ENCODE measurements at places on chromosomes 7 and 10.

DNA sequence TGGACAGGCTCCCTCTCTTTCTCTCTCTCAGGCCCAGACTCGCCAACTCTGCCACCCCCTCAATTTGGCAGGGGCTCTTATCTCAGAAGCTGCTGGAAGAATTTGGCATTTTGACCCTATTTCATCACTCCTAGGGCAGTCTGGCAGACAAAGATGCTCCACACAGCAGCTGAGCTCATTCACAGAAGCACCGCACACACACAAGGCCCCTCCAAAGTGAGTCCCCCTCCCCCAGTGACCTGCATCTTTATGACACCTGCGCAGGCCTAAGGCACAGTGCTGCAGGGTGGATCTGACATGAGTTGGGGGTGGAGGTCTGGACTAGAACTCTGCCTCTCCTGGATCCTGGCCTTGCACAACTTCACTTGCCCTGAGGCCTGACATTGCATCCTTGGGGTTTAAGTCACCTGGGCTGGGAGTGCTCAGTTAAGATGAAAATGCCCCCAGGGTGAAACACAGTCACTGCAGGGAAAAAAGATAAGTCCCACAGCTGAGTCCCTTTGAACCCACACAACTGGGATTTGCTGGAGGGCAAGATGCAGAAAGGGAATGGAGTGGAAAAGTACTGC, 41.1 kb upstream of the DUSP5 start:
- no peak for DNase-seq

DNA sequence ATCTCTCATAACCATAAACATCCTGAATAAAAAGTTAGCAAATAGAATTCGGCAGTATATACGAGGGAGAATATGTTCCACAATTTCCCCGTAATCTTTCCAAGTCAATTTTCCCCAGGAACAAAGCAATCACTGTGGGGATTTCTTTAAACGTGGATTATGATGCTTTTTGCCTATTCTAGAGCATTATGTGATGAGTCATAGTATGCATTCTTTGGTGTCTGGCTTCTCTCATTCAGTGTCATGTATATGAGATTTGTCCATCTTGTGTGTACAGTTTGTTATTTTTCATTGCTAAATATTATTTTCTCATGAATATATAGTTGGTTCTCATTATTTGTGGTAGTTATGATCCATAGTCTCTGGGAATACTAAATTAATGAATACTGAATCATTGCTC, 9.9 kb upstream of the OR9A4 start:
- no peak for DNase-seq

- DNase-seq: no peak
These were observed 4.8 kb upstream of the TMEM26 start for GRCh38 chr10:61458031-61458430.

GRCh38 chr7:157273208-157274093, 63.4 kb upstream of the DNAJB6 start:
- peak; percentile 50 for DNase-seq

DNA sequence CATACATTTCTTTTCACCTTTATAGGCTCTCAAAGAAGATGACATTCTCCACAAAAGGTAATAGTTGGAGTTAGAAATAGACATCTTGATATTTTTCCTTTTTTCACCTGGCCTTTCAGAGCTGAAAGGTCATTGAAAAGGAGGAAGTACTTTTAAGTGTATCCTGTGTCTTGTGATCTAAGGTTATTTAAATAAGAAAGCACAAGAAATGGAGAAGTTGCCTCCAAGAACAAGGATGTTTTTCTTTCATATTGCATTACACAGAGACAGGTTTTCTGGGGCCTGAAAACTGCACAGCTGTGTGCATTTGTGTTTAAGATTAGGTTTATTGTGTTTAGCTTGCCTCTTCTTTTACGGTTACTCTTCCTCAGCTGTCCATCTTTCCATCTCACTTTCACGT, 103.4 kb upstream of the SEMA3D start:
- no peak for DNase-seq

DNA sequence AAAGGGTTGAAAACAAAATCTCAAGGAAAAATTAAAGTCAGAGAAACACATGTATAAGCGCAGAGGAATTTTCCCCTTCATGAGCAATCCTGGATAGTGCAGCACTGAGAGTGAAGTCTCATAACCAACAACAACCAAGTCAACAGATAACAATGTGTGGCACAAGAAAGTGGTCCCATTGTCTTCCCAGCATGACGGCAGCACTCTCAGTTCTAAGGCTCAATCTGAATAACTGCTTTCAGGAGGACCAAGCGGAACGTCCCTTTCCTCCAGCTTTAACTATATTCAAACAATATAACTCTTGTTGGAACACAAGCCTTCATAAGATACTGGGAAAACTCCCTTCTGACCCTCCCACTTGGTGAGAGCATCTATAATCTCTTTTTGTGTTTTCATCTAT, 137.9 kb downstream of the RAPGEF5 start:
- no peak for DNase-seq

DNA sequence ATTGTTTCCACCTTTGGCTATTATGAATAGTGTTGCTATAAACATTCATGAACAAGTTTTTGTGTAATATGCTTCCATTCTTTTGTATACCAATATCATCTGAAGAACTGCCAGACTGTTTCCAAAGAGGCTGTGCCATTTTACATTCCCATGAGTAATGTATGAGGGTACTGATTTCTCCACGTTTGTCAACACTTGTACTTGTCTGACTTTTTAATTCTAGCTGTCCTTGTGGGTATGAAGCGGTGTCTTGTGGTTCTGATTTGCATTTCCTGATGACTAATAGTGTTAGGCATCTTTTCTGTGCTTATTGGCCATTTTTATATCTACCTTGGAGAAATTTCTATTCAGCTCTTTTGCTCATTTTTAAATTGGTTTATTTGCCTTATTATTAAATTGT, 52.8 kb downstream of the LSMEM1 start:
- no peak for DNase-seq

DNA sequence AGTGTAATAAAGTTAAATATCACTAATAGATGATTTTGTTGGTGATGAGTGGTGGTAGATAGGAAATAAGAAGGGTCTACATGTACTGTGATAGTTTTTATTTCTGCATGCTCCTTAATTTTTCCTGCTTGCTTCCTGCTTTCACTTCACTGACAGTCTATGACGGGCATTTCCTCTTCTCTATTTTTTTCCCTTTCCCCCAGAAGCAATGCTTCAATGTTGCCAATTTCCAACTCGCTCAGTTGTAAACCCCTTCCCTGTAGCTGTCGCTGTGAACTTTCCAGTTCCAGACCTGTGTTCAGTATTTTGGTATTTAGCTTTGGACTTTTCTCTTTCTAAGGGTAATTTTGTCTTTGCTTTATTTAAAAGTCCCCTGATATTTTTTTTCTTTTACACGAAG, 123.5 kb upstream of the AGR3 start:
- DNase-seq: no peak

DNA sequence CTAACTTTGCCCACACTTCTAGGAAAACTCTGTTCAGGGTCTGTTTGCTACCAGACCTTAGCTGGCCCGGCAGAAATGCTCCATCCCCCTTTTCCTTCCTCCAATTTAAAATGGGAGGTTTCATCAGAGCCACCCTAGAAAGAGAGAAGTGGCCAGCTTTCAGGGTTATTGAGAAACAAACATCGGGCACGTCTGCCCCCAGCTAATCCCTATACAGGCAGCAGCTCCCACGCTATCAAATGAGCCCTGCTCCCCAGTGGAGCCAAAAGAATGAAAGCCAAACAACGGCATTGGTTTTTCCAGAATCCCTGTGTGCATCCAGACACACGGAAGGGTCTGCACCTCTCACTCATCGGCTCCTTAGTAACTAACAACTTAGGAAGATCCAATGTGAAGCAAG, 132.5 kb downstream of the GRID1 start:
- no peak for DNase-seq

DNA sequence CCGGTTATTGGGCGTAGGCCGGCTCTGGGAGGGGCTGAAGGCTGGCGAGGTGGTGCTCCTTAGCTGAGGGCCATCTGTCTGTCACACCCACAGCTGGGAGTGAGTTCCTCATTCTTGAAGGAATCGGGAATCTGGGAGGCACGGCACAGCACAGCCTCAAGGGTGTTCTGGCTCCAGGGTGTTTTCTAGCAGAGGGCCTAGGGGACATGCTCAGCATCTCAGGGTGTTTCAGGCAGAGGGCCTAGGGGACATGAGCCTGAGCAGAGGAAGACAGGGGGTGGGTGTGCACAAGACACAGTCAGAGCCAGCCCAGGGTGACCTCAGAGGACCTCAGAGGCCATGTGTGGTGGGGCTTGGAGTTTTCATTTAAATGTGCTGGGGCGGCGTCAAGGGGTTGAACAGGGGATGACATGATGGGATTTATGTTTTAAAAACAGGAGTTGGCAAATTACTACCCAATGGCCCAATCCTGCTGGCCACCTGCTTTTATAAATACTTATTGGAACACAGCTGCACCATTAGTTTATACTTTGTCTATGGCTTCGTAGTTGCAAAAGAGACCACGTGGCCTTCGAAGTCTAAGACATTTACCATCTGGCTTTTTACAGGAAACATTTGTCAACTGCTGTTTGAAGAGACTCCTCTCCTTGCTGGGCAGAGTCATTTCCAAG, 121.6 kb downstream of the PRKAG2 start:
- DNase-seq: no peak

DNA sequence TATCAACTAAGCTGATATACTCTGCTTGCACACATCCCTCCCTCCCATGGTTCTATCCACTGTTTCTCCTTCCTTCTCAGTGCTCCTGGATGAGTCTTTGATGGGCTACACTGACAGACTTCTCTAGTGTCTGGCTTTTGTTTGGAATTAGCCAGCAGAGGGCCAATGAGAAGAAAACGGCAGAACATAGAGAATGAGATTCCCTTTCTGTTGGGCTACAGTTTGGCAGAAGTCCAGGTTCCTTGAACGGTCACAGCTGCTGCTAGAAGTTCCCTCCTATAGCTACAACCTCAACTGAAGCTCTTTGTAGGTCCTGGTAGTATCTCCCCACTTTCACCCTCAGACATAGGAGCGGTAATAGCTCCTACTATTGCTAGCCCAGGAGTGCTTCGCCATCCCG, 251.1 kb upstream of the LRRN3 start:
- no peak for DNase-seq

- DNase-seq: no peak
These were observed 10.9 kb upstream of the KCNMA1 start for GRCh38 chr10:77648472-77648871.

- no peak for DNase-seq
These were observed 184.1 kb downstream of the DOCK4 start for GRCh38 chr7:112022128-112022527.

All from stimulated activated CD8-positive, alpha-beta memory T cell treated with anti-CD3 and anti-CD28 coated beads, Interleukin-12 subunit alpha, Interleukin-12 subunit beta, amount 100 ng/mL, for 4 hours (primary cell).